DMS 273 treated with DMSO at 0.1 percent for 48 hours (cell line): ENCODE measurements at places on chromosomes 2 and 18.

DNA sequence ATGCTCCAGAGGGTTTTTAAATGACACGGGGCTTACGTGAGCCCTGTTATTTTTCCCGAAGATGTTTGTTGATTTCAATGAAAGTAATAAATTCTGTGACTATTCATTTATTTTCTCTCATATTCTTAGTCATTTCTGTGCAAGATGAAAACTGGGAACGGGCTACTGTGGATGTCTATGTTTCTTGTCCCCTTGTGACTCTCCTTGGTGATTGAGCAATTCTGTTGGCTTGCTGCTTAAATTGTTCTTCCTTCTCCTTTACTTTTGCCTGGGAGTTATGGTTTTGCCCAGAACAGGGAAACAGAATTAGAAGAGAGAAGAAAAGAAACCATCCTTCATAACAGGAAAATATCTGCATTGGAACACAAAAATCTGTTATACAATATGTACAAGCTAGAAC lies 508.2 kb upstream of the DSEL start:
- no peak for DNase-seq

- no peak for DNase-seq
Observed at GRCh38 chr2:8193686-8194615, 487.9 kb upstream of the ID2 start.

DNA sequence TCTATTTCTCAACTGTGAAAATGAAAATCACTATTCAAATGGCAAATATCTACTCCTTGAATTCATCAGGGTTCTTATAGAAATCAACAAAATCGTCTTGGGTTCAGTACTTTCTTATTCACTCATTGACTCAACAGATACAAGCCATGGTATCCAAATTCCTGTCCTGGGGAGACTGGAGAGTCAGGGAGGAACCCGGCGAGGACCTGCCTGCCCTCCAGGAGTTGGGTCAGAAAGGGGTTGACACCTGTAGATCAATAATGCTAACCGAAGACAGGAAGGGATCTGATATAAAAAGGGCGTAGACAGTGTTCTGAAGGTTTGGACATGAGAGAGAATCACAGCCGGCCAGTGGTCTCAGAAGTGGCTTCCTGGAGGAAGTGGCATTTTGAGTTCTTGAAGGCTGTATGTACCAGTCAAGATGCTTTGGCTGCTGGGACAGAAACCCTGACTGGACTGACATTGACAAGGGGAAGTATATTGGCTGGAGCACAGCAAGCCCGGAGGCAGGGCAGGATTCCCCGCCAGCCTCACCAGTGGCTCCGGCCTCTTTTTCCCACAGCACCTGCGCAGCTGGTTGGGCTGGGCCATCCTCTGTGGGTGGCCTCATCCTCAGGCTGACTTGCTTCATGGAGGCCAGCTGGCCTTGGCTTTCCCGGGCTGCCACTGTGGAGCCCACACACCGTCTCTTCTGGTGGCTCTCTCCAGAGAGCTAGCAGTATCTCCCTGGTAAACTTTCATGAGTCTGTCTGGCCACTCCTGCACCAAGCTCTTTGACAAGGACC lies 3.0 kb downstream of the LRRFIP1 start:
- DNase-seq: no peak

DNA sequence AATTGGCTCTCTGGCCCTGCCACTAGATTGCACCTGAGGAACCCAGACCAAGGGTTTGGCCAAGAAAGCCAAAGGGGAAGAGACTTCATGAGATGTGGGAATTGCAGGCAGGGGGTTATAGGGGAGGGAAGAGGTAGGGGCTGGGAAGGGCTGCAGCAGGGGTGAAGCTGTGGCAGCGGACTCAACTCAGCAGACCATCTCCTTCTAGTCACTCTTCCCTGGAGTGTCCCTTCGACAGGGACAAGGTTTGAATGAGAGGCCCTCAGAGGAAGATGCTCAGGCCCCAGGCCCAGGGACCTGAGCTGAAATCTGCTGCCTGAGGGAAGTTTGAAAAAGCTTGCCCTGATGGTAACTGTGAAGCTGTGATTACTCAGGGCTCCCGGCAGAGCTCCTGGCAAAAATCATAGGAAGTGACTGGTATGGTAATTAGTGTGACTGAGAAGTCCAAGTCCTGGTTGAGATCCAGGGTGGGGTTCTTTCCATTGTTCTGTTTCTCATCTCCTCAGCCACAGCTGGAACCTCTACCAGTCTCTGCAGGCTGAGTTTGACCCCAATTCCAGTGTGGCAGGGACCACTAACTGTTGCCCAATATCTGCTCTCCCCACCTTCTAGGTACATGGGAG lies 300.9 kb downstream of the CYP26B1 start:
- no peak for DNase-seq

DNA sequence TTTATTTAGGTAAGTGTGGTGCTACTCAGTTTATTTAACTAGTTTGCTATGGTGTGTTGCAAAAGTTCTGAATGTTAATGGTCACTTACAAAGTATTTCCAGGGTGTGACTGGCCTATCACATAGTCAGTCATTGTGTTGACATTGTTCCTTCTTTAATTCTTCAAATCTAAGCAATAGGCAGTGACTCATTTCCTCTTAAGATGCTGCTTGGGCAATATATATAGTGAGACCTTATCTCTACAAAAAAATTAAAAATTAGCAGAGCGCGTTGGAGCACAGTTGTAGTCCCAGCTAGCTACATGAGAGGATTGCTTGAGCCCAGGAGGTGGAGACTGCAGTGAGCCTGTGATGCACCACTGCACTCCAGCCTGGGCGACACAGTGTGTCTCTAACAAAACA lies 5.8 kb upstream of the CCDC88A start:
- DNase-seq: no peak

DNA sequence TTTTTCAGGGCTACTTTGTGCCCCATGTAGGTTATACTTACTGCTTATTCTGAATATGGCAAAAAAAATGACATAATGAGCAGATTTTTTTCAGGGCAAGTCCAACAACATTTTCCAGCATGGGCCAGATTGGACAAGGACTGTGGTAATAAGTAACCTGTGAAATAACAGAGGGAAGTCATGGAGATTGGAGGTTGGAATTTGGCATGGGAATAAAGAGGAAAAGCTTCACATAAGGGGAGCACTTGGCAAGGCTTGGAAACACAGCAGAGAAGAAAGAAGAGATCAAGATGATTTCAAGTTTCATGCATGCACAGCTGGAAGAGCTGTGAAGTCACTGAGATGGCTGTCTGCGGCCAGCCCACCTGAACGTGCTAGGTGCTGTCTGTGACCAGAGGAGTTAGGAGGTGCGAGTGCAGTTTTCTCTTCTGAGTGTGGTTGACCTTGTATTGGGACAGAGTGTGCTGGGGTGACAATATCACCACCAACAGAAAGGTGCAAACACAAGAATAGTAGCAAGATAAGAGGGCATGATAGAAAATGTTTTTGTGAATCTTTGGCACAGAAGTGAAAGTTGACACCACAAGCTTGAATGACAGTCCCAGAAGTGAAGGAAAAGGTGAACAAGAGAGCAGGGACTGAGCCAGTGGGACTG lies 71.1 kb upstream of the DSC1 start:
- DNase-seq: no peak

GRCh38 chr2:16869711-16870110 lies 204.1 kb upstream of the CYRIA start:
- DNase-seq: no peak

DNA sequence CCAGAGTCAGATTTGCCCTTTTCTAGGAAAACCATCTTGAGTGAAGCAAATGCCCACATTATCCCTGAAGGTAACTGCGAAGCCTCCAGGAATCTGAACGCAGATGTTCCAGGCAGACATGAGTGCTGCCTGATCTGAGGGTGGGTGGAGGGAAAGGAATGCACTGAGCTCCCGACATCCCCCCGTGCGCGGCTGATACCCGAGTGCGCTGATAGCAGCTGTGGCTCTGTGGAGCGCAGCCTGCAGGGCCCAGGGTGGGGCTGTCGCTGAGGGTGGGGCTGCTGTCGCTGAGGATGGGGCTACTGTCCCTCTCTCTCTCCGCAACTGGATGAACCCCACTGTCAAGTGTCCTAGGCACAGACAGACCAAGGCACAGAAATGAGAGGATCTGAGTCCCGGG lies 82.4 kb downstream of the GFPT1 start:
- DNase-seq: no peak

DNA sequence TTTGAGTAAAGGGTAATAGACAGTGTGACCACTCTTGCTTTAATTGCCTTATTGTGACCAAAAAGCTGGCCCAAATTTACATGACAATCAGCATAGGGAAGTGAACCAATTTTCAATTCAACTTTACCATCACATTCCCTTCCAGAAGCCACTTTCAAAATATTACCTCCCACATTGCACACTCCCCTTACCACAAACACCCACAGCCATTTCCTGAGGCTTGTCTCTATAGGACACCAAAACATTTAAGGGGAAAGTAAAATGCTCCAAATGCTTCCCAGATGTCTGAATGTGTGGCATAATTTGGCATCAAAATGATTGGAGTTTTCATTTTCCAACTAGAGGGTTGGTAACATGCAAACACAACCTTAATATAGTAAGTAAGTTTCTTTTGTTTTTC lies 616.1 kb downstream of the SLC4A3 start:
- DNase-seq: no peak

GRCh38 chr2:222561151-222561550 lies 94.7 kb downstream of the FARSB start:
- DNase-seq: no peak

GRCh38 chr2:105655244-105655643 lies 89.5 kb upstream of the NCK2 start:
- DNase-seq: no peak

- DNase-seq: no peak
Observed at GRCh38 chr2:107812006-107812405, 14.7 kb upstream of the RGPD4 start.

GRCh38 chr2:225083276-225083675 lies 41.0 kb upstream of the DOCK10 start:
- DNase-seq: no peak

- no peak for DNase-seq
Observed at GRCh38 chr2:11416931-11417330, 49.0 kb downstream of the E2F6 start.

GRCh38 chr18:48058486-48058885 lies 128.0 kb upstream of the SMAD2 start:
- no peak for DNase-seq

DNA sequence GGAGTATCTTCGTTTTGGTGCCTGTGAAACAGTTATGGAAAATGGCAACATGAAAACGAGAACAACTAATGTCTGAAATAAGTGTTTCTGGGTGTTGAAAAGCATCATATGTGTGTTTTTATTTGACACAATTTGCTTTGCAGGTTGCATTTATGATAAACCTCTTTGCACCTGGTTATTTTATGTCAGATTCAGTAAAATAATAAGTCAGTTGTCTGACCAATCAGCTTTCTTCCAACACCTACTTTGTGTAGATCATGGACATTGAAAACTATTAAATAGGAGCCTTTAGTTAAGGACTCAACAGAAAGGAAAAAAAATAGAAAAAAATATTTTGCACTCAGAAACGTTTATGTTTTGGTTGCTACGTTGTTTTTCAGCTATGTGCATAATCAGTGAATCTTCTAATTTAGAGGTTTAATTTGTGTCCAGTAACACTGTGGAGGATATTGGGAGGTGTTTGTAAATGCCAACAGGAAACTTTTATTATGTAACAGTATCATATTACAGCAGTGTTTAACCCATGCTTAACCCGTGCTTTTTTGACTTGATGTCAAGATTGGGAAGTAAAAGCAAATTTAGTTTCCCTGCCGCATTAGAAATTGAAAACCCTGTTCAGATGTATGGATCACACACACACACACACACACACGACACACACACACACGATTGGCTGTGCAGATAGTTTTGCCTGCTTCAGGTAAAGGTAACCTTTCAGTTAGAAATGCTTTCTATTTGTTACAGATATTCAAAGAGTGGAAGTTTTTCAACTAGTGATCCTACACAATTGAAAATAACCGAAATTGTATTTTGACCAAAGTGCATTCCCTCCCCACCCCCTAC lies 2.6 kb downstream of the PKP4 start:
- no peak for DNase-seq

DNA sequence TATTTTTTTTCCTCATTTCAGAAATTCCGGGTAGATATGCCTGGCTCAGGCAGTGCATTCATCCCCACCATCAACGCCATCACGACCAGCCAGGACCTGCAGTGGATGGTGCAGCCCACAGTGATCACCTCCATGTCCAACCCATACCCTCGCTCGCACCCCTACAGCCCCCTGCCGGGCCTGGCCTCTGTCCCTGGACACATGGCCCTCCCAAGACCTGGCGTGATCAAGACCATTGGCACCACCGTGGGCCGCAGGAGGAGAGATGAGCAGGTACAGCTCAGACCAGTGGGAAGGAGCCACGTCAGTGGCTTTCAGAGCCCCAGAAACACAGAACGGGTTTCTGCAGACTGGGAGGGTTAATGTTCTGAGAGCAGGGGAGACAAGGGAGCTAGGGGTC lies 11.4 kb downstream of the FOSL2 start:
- DNase-seq: no peak

- DNase-seq: no peak
Observed at GRCh38 chr2:3638456-3638810, 19.6 kb upstream of the ALLC start.

- DNase-seq: no peak
Observed at GRCh38 chr2:141113301-141113700, 1017.5 kb downstream of the LRP1B start.

- DNase-seq: no peak
Observed at GRCh38 chr2:8554296-8554806, 127.5 kb upstream of the ID2 start.

DNA sequence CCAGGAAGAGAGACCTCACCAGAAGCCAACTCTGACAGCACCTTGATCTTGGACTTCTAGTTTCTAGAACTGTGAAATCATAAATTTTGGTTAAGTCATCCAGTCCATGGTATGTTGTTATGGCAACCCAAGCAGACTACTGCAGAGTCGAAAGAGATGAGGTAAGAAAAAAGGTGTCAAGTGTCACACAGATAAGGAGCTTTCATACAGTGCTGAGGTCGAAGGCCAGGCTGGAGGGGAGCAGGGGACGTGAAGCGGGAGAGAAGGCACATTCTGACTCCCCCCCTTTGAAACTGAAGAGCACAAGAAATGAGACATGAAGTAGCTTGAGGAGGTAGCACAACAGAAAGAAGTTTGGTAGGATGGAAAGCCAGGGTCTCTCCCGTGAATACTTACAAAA lies 110.4 kb downstream of the ALK start:
- no peak for DNase-seq

GRCh38 chr18:48743886-48744285 lies 205.1 kb downstream of the CTIF start:
- no peak for DNase-seq

DNA sequence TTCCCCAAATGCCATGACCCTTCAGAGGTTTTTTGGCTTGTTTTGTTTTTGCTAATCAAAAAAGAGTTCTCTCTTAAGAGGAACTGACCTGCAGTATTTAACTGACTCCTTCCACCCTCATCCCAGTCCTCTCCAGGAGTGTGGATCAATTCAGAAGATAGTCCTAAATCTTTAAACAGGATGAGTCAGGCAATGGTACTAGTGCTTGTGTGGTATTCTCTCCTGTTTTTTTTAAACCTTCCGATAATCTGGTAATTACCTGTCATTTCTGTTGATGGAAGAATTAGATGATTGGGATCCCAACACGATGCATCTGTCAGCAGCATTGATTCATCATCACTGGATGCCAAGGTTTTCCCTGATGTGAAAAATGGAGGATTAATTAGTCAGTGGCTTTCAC lies 41.2 kb downstream of the ETAA1 start:
- DNase-seq: no peak
